NCI-H446 treated with DMSO at 0.1 percent for 48 hours (cell line): ENCODE measurements at places on chromosomes 13 and 19.
A peak's percentile ranks its signal among the peaks of the same experiment; 100 is the strongest.

- DNase-seq, result peak; percentile 26
Measured at GRCh38 chr13:75071796-75072195, 410.2 kb downstream of the TBC1D4 start.

DNA sequence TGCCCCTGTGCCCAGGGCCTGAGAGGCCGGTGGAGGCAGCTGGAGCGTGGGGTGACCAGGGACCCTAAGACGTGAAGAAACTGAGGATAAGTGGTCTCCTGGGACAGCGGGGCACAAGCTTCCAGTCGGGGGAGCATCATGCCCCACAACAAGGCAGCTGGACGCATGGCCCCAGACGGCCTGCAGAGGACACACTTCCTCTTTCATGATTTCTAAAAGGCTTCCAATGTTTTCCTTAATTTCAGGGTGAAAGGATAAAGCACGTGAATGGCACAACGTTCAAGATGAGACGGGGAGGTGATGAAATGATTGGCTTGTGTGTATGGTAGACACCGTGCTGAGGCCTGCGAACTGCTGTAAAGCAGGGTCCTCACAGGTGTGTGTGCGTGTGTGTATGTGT is 20.2 kb upstream of the MYDGF start:
- DNase-seq, result no peak

- no peak for DNase-seq
Measured at GRCh38 chr19:53177986-53178385, 15.2 kb downstream of the ZNF665 start.

GRCh38 chr19:58218899-58219298 is 9.8 kb upstream of the ZNF544 start:
- DNase-seq, result no peak

- DNase-seq, result no peak
Measured at GRCh38 chr13:100128373-100128772, 39.5 kb downstream of the PCCA start.

- DNase-seq, result no peak
Measured at GRCh38 chr19:35027851-35028599, 2.2 kb upstream of the SCN1B start.

GRCh38 chr13:85411591-85411990 is 387.6 kb downstream of the SLITRK6 start:
- no peak for DNase-seq

- DNase-seq, result no peak
Measured at GRCh38 chr19:47581605-47582319, 8.8 kb upstream of the ZNF541 start.

DNA sequence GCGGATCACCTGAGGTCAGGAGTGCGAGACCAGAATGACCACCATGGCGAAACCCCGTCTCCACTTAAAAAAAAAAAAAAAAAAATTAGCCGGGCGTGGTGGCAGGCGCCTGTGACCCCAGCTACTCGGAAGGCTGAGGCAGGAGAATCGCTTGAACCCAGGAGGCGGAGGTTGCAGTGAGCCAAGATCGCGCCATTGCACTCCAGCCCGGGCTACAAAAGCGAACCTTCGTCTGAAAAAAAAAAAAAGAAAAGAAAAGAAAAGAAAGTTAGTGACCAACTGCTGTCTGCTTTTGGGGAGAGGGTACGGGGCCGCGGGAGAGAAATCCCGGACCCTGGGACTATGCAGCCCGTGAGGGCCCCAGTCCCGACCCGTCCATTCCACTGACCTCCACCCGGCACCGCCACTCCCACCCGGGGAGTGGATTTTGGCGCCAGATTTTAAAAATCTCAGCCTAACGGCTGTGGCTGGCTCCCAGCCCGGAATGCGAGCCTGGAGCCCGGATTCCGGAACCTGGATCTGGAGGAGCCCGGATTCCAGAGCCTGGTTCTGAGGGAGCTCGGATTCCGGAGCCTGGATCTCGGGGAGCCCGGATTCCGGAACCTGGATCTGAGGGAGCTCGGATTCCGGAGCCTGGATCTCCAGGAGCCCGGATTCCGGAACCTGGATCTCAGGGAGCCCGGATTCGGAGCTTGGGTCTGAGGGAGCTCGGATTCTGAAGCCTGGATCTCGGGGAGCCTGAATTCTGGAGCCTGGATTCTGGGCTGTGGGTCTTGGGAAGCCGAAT is 6.1 kb upstream of the LMNB2 start:
- DNase-seq, result peak; percentile 64

DNA sequence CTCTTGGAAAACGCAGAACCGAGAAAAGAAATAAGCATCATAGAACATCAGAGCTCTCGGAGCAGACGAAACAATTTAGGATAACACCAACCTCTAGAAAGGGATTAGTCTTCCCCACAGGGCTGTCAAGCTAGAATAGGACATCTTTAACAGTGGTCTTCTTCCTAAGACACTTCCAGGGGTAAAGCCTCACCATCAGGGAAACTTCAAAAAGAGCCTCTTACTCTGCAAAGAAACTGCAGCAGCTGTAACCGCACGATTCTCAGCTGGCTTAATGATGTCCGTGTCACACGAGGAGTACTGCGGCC is 642 bp downstream of the ZNF571 start:
- DNase-seq, result no peak

DNA sequence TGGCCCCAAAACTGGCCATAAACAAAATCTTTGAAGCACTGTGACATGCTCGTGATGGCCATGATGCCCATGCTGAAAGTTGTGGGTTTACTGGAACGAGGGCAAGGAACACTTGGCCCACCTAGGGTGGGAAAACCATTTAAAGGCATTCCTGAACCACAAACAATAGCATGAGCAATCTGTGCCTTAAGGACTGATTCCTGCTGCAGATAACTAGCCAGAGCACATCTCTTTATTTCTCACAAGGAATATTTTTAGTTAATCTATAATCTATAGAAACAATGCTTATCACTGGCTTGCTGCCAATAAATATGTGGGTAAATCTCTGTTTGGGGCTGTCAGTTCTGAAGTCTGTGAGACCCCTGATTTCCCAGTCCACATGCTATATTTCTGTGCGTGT is 10.3 kb upstream of the ZNF726 start:
- DNase-seq, result no peak

GRCh38 chr13:45812695-45813372 is 38.7 kb downstream of the SIAH3 start:
- no peak for DNase-seq

GRCh38 chr13:109650861-109651260 is 135.5 kb downstream of the IRS2 start:
- no peak for DNase-seq

GRCh38 chr13:106089261-106089980 is 446.0 kb downstream of the EFNB2 start:
- DNase-seq, result peak; percentile 67

DNA sequence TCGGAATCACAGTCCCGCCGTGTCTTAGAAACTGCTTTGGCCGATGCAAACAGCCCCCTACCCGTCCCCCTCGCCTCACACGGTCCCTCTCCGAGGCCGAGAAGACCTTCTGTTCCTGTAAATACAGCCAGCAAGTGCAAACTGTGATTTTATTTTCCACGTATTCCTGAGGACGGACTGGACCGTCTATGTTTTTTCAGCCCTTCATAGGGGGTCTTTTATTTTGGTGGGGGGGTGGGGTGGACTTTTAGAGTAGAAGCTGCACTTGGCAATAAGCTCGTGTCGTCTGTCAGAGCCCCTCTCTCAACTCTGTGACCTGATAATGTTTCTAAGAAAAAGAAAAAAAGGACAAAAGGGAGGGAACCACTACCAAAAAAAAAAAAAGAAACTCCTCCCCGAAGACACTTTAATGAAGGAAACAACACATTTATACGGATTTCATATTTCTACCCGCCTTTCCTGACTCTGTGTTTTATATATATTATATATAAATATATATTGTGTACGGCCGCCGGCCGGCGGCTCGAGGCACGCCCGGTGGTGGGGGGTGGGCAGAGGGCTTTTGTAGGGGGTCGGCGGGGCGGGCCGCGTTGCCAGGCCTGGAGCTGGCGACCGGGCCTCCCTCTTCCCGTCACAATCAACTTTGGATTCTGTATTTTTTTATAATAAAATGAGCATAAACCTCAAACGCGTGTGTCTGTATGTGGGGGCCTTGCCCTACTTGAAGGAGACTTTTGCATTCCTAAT is 15.2 kb downstream of the EFNA2 start:
- DNase-seq, result no peak
